Fibroblast of skin of back (primary cell): ENCODE measurements at places on chromosomes 4 and X.

DNA sequence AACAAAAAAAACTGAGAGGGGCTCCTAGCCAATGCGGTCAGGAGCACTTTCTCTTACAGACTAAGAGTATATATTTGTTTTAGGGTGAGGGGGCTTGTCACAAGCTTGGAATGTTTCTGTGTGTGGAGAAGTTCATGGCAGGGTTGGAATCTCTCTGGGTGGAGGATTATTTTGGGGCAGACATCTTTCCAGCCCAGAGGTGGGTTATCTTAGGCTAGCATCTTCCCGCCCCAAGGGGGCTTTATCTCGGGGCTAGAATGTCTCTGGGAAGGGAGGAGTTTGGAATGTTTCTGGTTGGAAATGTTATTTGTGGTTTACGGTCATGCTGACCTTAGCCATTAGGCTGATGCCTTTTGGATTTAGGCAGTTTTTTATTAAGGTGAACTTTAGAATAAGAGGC lies 205.7 kb downstream of the RELL1 start:
- DNase-seq = no peak

GRCh38 chr4:172147687-172148086 lies 334.5 kb downstream of the GALNTL6 start:
- peak; percentile 34 for DNase-seq

- no peak for DNase-seq
Measured at GRCh38 chrX:44162964-44163475, 180.5 kb downstream of the EFHC2 start.

- no peak for DNase-seq
Measured at GRCh38 chr4:121091941-121092340, 19.6 kb upstream of the NDNF start.

DNA sequence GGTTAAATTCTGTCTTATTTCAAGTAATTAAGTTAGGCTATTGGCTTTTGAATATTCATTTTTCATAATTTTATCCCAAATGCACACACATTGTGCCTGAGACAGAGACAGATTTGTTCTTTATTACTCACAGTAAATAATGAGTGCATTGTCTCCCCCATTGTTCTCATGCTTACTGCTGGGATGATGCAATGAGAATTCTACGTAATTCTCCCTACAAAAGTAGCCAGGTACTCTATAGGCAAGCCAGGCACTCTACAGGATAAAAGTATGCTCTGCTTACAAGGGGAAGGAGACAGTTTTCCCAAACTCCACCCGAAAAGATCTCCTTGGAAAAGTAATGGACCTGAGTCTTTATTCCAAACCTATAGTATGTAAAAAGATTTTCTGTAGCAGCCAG lies 1890.7 kb upstream of the PCDH10 start:
- no peak for DNase-seq

DNA sequence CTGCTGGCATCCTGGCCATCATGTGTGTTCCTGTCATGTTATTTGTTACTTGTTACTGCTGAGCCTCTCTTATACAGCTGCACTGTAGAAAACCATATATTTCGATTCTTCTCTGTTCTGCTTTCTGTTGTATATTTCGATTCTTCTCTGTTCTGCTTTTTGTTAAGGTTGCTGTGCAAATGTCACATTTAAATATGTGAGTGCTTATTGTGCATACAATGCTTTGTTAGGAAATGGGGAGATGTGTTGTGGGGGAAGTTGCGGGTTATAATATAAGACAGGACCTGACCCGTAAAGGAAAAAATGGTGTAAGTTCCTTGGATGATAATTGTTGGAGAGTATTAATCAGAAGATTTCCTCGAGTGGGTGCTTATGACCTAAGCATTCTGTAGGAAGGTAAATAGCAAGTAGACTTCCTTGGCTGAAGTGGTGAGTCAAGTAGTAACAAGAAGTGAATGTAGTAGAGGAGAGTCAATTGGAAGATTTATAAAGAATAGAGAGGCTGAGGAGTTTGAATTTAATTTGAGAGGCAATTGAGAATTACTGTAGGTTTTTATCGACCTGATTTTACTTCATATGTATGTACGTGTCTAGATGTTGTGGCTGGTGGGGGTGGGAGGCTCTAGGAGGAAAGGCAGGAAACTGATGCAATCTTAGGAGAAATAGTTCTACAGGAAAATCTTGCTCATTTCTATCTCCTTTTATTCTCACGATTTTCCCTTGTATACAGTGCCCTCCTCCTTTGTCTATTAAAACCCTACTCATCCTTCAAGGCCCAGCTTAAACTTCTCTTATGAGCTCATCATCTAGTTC lies 8.5 kb downstream of the OGT start:
- DNase-seq = peak; percentile 88

DNA sequence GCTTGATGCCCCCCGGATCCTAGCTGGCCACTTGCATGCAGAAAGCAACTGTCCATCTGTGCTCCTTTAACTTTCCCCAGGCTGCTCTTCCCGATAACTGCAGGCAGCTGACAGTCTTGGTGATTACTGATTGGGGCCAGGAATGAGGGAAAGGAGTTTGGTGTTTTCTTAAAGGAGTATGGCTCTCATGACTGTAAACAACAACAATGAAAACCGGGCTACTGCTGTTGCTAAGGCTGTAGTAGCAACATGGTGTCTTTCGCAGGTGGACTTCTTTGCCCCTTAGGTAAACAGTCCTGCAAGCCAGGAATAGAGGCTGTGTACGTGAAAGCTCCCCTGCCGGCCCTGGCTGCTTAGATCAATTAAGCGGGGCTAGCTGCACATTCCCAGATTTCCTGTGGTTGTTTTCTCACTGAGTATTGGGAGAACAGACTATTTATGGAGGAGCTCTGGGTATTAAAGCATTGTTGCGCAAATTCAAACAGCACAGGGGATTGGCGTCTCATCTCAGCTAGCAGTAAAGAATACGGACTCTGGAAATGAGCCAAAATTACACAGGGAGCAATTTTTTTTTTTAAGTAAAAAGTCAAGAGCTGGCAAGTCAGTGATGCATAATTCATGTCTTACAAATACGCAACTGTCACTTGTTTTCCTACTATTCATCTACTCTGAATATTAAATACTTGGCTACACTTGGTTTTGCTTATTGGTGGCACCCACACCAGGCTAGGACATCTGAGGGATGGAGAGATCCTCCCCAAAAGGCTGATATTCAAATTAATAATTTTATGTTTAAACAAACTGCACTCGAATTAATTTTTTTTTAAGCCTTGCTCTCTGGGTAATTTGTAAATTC lies 61.6 kb upstream of the NAP1L5 start:
- peak; percentile 66 for DNase-seq

- DNase-seq = peak; percentile 18
Measured at GRCh38 chr4:108762559-108763225, at the start of gene ETNPPL. TSS of gene ETNPPL (minus strand) at chr4:108763053. CDS start at chr4:108762898, 155 bp downstream.

DNA sequence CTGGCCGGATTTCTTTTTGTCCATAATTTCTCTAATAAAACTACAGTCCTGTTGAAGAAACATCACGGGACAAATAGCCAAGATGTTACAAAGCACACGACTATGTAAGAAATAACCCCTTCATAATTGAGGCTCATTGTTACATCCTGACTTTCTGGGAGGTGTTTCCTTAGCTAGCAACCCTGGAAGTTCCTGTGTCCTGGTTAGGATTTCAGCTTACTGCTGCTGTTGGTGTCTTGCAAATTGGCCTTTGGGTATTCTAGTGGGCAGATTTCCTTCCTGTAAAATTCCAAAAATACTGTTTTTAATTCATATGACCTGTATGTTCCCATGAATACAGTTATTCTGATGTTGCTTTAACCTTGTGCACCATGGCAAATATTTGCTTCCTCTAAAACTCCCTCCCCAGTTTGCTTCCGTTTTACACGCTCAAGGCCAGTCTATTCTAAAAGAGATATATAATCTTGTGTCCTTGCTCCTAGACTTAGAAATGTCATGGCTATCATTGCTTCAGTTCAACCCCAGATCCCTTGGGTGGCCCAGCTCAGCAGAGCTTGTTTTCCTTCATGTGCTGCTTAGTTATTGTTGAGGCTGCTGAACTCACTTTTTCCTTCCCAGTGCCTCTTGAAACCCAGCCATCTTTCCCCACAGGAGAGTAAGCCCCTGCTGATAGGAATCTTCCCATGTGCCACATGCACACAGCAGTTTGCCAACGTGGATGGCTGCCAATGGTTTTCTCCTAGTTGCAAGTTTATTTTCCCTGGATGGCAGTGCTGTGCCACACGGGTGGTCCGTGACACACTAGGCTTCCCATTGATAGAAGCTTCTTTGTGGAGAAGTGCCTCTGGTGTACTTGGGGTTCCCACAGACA lies 75.8 kb downstream of the TSPAN7 start:
- peak; percentile 33 for DNase-seq

GRCh38 chr4:108036213-108036612 lies 46.5 kb downstream of the HADH start:
- no peak for DNase-seq

DNA sequence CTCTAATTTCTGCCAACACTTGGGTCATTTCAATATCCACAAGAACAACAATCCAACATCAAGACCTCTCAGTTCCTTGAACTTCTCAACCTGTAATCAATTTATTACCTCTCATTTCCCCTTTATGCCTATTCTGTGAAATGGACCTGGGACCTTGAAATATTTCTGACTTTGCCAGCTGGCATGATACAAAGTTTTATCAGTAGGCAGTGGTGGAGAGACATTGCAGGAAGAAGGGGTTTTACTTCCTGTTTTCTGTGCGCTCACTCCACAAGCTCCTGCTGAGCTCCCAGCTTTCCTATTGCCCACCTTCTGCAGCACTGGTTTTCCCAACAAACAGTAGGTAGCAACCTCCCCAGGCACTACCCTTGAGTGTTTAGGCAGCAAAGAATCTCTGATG lies 3.5 kb upstream of the ARHGEF6 start:
- no peak for DNase-seq

GRCh38 chr4:87409420-87409939 lies 12.9 kb upstream of the NUDT9 start:
- DNase-seq = no peak

DNA sequence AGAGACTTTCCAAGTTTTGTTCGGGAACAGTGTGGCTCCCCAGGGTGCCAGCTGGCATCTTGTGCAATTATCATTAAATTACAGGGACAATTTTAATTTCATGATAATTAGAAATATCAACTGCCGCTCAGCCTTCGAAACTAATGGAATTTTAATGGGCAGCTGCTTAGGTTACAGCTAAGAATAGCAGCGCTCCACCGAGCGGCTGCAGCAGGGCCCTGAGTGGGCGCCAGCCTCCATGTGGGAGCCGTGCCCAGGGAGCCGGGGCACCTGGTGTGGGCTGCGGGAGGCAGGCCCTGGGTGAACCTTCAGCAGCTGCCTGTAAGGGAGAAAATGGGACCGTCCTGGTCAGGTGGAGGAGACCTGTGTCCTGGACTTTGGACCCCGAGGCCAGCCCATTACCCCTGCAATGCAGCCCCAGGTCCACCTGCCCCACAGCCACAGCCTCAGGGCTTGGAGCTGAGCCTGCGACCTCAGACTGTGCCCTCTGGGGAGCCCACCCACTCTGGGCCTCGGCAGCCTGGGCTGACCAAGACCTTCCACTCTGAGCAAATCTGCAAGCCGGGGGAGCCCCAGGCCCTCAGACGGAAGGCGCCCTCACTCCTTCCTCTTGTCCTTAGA lies 21.1 kb downstream of the MSANTD1 start:
- DNase-seq = no peak
